ENCODE measurements at places on chromosomes 6 and 20. TPM values are rescaled to one million over a fixed set of nuclear protein-coding genes. Genes with fewer than 3 reads are reported as not detected.

- H3K4me3 ChIP-seq = no peak overlapping the region
- no peak overlapping the region for H3K27ac ChIP-seq
- H3K4me1 ChIP-seq = no peaks in the 10 kb centered on the region
- H3K36me3 ChIP-seq = no peaks in the 10 kb centered on the region
Observed at GRCh38 chr6:148595550-148595949, 151.3 kb upstream of the UST start.

GRCh38 chr6:36666826-36667591 is 11.5 kb upstream of the CDKN1A start:
- H3K4me1 ChIP-seq = peaks cover 5% of the 10 kb centered on the region
- DNase-seq = no peak
- H3K36me3 ChIP-seq = no peaks in the 10 kb centered on the region
- H3K27me3 ChIP-seq = peaks cover 9% of the 10 kb centered on the region
- H3K4me3 ChIP-seq = no peak overlapping the region

GRCh38 chr20:36272547-36273220 is 33.5 kb upstream of the DLGAP4 start:
- DNase-seq = no peak
- H3K4me1 ChIP-seq = no peaks in the 10 kb centered on the region
- peaks cover 8% of the 10 kb centered on the region for H3K27me3 ChIP-seq
- no peak overlapping the region for H3K27ac ChIP-seq
- no peaks in the 10 kb centered on the region for H3K36me3 ChIP-seq

GRCh38 chr6:9455864-9456658 is 958.8 kb downstream of the TFAP2A start:
- DNase-seq = no peak
- H3K27me3 ChIP-seq = no peaks in the 10 kb centered on the region
- H3K36me3 ChIP-seq = no peaks in the 10 kb centered on the region
- no peaks in the 10 kb centered on the region for H3K4me1 ChIP-seq
- no peak overlapping the region for H3K27ac ChIP-seq

- no peaks in the 10 kb centered on the region for H3K27me3 ChIP-seq
- no peak overlapping the region for H3K4me3 ChIP-seq
- no peaks in the 10 kb centered on the region for H3K36me3 ChIP-seq
- DNase-seq = no peak
- no peaks in the 10 kb centered on the region for H3K4me1 ChIP-seq
Observed at GRCh38 chr20:23072892-23073586, 13.1 kb downstream of the CD93 start.

- no peak for DNase-seq
- H3K4me1 ChIP-seq = no peaks in the 10 kb centered on the region
- H3K27me3 ChIP-seq = peaks cover 6% of the 10 kb centered on the region
- H3K4me3 ChIP-seq = no peak overlapping the region
- H3K36me3 ChIP-seq = no peaks in the 10 kb centered on the region
Observed at GRCh38 chr20:40512994-40513393, 176.0 kb downstream of the MAFB start.

Gene SPATS1
- not detected for total RNA-seq

Gene MOXD1
- total RNA-seq = not detected

Gene C6orf89
- total RNA-seq = 54.6 TPM
